Activated CD4-positive, alpha-beta T cell treated with anti-CD3 and anti-CD28 coated beads for 48 hours (primary cell): ENCODE measurements at places on chromosomes 7 and 10.

- DNase-seq: no peak
Measured at GRCh38 chr10:6499974-6500373, 80.1 kb downstream of the PRKCQ start.

- no peak for DNase-seq
Measured at GRCh38 chr10:7202793-7203355, 208.0 kb downstream of the SFMBT2 start.

DNA sequence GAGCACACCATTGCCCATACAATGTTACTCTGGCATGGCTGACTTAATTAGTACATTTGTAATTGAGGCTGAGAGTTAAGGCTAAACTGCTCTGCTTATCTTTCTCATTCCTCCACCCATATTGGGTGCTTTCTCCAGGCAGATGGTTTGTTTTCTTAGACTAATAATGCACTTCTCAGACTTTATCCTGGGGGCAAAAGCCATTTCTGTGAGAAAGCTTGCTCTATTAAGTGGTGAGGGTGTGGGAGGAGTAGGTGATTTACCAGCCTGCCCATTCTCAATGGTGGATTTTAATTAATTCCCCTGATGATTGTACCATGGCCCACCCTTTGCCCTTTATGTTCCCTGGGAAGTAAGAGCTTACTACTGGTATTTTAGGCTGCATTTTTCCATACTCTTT is 174.8 kb downstream of the FOXP2 start:
- DNase-seq: no peak

DNA sequence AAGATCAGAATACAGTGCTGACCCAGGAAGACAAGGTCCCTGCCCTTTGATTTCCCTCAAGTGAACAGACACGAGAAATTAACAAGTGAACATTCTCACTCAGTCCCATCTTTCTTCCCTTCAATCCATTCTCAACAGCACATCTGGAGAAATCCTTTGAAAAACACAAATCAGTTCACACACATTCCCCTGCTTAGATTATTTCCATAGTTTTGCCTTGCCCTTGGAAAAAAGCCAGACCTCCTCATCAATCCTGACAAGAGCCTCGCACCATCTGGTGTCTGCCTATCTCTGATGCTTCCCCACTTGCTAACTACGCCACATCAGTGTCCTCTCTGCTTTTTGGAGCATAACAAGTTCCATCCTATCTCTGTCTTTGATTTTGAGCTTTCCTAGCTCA is 94.4 kb upstream of the KIAA1217 start:
- no peak for DNase-seq

DNA sequence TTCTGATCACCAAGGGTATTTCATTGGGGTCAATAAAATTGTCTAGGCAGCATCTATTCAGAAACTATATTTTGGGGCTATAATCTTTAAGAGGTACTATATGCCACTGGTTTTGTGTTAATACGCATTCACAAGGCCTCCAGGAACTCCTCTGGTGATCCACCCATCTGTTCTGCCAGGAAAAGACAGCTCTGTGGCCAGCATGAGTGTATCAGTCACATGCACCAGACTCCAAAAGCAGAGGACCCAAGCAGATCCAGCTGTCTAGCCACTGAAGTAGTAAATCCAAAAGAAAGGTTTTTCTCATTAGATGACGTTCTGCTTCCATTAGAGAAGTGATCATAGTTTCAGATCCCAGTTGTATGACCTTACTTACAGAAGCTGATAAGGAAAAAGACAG is 199.6 kb upstream of the CELF2 start:
- no peak for DNase-seq

- DNase-seq: no peak
Measured at GRCh38 chr7:13169356-13169755, 481.9 kb downstream of the ARL4A start.

DNA sequence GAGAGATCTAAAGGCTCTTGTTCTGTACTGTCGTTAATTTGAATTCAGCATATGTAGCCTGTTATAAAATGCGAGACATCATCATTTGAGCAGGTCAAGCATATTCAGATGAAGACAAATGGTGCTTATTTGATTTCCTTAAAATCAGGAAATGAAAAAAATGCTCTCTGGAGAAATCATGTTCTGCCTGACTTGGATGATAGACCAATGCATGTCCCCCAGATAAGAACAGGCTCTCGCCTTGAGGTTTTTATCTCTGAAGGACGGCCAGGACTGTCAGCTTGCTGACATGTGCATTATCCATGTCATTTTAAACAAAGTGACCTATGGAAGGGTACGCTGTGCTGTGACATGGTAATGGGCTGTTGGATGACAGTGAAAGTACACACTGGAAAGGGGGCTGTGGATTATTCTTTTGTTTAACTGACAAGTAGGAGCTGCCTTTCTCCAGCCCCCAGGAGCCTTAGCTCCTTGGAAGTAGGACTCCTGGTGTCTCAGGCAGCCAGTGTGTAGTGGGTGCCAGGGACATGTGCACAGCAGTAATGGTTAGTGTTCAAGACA is 695.1 kb upstream of the GALNT17 start:
- no peak for DNase-seq

GRCh38 chr7:26574476-26574875 is 282.8 kb downstream of the SNX10 start:
- DNase-seq: no peak

DNA sequence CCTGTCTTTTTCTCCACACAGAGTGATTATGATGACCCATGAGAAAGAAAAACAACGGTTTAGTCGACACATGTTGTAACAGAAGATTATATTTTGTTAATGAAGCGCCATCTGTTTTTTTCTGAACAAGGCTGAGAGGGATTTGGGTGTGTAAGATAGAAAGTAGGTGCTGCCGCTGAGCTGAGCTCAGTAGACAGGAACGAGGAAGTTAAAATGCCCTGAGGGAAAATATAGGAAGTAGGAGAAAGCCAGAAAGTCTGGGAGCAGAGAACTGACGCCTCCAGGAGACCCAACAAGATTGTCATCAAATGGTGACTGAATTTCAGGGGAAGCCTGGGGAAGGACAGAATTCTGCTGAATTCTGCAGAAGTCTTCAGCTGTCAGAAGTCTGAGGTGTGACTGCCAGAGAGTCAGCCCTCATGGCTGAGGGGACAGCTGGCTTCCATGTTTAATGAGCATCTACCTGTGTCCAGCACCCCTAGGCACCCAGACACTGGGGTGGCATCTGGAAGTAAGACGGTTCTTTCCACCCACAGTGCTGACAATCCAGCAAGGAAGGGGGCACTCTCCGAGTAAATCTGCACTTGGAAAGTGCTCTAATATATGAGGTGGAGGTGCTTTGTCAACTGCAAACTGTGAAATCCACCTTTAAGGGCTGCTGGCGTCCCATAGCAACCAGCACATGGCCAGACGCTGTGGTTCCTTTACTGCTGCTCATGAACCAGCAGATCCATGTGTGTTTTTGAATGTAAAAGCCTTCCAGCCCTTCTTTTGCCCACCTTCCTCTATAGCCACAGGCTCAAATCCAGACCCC is 12.5 kb upstream of the TSPAN15 start:
- DNase-seq: no peak

- DNase-seq: peak; percentile 23
Measured at GRCh38 chr7:151313857-151314256, 27.8 kb upstream of the NUB1 start.

GRCh38 chr7:118572604-118573003 is 348.1 kb downstream of the ANKRD7 start:
- no peak for DNase-seq

- no peak for DNase-seq
Measured at GRCh38 chr10:97861924-97862323, 12.3 kb downstream of the GOLGA7B start.

- peak; percentile 51 for DNase-seq
Measured at GRCh38 chr7:121499624-121500023, 103.5 kb upstream of the FAM3C start.

DNA sequence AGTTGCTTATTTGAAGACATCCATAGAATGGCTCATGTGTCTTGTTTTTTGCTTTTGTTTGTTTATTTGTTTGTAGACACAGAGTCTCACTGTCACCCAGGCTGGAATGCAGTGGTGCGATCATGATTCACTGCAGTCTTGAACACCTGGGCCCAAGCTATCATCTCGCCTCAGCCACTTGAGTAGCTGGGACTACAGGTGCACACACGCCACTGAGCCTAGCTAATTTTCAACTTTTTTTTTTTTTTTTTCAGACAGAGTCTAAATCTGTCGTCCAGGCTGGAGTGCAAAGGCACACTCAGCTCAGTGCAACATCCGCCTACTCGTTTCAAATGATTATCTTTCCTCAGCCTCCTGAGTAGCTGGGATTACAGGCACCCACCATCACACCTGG is 83.3 kb upstream of the KLF6 start:
- DNase-seq: no peak

DNA sequence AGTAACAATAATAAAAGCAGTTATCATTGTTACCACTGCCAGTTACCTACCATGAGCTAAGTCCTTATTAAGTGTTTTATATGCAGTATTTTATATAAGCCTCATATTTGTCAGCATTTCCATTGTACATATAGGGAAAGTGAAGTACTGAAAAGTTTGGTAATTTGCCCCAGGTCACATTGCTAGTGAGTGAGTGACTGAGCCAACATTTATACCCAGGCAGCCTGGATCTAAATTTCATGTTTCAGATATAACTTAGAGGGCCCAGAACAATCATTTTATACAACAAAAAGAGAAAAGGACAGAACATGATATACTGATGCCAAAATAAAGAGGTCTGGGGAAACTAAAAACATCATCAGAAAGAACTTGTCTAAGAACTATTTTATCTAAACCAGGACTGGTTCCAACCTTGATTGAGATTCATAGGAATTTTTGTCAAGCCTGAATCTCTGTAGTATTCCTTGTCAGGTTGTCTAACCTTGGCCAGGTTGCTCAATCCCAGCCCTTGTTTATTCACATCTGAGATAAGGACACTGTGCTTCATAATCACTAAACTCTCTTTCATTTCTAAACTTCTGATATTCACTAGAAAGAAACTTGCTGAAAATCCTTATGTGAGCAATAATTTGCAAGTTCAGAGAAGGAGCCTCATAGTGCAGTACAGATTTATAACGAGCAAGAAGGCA is 308.2 kb downstream of the IPMK start:
- DNase-seq: no peak

GRCh38 chr10:119769886-119770285 is 44.0 kb downstream of the INPP5F start:
- DNase-seq: no peak

DNA sequence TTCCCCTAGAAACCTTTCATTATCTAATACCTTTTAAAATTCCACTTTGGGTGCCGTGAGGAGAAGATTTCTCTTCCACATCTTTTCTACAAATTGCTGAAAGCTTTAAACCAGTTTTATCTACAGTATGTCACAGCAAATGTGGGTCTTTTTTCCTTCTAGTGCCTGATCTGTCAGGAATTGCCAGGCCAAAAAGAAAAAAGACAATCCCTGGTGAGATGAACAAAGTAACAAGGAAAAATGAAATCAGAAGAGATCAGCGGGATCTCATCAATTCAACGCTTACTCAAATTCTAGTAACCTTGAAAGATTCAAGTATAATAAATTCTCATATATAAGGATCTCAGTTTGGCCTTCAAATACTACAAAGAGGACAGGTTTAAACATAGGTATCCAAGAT is 449.5 kb downstream of the CALN1 start:
- DNase-seq: no peak

GRCh38 chr7:127858915-127859189 is 172.4 kb downstream of the LRRC4 start:
- DNase-seq: no peak

GRCh38 chr7:136046548-136046947 is 69.4 kb upstream of the MTPN start:
- DNase-seq: no peak

- DNase-seq: no peak
Measured at GRCh38 chr10:114603948-114604347, 54.1 kb downstream of the ABLIM1 start.

DNA sequence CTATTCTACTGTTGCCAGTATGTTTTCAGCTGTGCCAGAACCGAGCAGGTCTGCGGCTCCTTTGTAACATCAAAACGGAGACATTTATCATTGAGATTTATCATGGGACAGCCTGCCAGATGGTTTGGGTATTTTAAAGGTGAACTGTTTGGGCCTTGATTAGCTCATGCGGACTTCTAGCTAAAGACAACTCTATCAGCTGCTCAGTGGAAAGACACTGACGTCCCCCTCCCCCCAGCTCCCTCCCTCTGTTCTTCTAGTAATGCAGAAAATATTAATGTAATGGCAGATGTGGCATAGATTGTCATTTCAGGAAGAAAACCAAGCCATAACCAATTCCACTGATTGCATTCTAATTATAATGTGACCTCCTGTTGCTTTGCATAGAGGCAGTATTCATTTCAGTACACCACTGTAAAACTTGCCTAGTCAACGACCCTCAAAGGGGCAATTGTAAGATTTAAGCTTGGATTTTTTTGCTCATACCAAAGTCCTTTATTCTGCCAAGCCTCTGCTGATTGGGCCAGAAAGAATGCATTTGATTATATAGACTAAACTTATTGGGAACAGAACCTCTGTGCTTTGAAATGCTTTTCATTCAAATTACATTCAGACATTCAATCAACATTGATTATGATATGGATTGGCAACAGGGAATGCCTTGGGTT is 966.8 kb downstream of the LRMDA start:
- no peak for DNase-seq

DNA sequence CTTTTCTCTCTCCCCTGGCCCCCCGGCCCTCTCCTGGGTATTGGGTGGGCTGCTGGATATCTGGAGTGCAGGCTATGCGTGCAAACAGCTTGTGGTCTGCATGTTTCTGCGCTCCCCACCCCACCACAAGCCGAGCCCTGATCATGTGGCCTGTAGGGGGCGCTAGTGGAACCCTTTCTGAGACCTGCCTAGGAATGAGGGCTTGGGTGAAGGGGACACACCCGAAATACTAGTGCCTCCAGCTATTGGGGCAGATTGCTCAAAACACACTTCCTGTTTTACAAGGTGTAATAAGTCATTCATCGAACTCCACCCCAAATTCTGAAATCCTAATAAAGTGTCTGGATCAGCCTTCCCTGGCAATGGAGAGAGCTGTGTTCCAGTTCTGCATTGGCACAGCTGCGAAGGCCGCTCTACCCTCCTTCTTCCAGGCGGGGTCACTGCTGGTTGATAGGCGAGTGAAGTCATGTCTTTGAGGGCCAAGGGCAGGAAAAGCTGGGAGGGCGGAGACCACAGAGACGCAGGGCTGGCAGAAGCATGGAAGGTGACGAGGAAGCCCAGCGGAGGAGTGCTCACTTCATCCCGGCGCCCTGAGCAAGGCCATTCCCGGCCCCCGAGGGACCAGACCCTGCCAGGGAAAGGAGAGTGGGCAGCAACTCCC is 19.8 kb upstream of the PRRT4 start:
- DNase-seq: peak; percentile 74
